ENCODE measurements at places on chromosomes 6 and 20.

DNA sequence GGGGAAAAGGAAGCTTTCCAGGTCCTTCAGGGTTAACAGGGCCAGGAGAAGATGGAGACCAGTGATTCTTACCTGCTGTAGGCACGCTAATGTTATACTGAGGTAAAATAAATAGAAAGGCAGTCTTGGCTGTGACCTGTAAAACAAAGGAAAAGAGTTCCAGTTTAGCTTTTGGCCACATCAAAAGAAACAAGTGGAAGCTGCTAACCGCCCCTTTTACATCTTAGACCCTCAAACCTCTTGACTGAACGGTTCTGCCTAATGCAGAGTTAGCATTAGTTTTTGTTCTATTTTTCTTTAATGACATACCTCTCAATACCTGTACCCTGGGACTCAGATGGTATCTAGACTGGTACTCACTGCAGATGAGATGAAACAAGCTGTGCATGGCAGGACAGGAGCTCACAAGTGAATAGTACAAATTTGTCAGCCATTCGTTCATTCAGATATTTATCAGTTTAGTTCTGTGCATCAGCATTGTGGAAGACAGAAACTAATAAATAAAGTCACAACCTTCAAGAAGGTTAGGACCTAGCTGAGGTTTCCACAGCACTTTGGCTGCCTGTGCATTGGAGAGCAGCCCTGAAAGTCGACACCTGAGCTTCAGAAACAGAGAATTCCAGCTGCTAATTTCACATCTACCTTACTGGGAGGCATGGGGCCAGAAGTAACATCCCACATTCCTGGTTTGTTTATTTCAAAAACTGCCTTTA is 41.0 kb downstream of the TRAM2 start:
- no peak for DNase-seq

DNA sequence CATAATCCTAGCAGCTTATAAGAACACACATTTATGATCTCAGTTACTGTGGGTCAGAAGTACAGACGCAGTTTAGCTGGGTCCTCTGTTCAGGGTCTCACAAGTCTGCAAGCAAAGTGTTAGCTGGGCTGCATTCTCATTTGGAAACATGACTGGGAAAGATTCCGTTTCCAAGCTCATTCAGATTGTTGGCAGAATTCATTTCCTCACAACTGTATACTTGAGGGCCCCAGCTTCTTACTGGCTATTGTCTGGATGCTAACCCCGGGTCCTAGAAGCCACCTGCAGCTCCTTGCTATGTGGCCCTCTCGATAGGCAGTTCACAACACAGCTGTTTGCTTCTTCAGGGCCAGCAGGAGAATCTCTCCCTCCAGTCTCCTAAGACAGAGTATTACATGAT is 13.1 kb downstream of the TCP11 start:
- DNase-seq, result no peak

- DNase-seq, result no peak
These were observed 109.4 kb upstream of the SNX9 start for GRCh38 chr6:157713451-157714152.

DNA sequence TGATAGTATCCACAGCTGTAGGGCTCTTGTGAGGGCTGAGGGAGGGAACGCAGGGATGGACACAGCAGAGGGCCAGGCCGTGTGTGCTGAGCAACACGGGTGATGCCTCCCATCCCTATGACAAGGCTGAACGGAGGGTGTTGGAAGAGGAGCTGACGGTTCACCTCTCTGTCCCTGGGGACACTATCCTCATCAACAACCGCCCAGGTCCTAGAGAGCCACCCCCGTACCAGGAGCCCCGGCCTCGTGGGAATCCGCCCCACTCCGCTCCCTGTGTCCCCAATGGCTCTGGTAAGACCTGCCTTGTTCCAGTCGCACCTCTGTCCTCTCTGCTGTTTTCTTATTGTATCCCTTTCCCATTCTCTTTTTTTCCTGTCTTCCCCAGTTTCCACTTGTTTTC is 10.1 kb downstream of the DDR1 start:
- no peak for DNase-seq

- DNase-seq, result peak; percentile 13
These were observed 16.4 kb downstream of the CHRNA4 start for GRCh38 chr20:63344616-63345327.

GRCh38 chr6:34360556-34360955 is 31.9 kb downstream of the NUDT3 start:
- peak; percentile 68 for DNase-seq

GRCh38 chr6:84517741-84518530 is 246.5 kb downstream of the TBX18 start:
- no peak for DNase-seq

DNA sequence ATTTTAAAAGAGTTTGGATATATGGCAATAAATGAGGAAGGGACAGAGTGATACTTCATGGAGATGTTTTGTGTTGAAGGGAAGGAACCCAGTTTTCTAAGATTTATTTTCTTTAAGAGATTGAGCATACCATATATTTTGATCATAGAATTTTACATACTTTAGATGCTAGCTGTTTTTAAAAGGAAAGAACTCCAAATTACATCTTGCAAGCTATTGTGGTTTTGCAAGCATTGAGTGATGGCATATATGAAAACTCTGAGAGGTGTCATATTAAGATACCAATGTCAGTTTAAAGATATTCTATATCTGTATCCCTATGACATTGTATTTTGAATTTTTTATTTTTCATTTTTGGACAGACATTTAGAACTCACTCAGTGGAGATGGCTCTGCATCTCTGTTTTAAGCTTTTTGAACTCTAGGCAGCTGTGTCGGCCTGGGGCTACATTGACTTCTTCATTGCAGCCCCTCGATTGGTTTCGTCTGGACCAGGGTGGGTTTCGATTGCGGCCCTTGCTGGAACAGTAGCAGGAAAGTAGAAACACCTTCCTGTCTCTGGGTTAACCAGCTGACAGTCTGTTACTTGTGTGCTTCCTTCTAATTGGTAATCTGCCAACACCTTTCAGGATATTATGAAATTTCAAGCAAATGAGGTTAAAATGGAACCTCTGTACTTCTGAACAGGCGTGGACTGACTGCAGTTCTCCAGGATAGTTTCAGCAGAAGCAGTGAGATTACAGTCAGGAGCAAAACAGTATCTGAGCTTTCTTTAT is 14.0 kb downstream of the IGF2R start:
- no peak for DNase-seq

GRCh38 chr6:116476002-116476678 is 15.0 kb downstream of the CALHM6 start:
- peak; percentile 22 for DNase-seq

DNA sequence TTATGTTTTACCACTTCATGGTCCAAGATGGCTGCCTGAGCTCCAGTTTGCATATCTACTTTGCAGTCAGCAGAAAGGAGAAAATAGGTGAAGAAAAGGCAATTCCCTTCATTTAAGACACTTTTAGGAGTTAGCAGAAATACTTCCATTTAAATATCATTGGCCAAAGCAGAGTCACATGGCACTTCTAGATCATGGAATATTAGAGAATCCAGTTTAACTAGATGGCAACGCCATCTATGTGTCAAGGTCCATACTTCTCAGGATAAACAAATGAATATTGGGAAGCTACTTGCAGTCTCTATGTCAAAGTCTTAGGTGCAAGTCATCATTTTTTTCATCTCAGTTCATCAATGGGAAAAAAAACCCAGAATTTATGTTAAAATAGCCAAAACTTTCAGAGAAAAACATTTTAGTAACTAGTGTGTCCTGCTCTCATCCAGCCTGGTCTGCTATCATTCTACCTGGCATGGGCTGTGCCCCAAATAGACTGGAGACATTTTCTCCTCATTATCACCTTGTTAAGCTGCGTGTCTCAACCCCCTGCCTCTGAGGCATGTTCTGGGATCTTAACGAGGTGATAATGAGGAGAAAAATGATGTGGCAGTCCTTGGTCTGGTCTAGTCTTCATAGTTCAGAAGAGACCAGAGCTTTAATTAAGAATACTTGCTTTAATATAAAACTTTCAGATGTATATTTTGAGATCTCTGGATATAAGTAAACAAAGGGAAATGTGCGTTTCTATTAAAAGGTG is 227.3 kb downstream of the TBX18 start:
- DNase-seq, result no peak

DNA sequence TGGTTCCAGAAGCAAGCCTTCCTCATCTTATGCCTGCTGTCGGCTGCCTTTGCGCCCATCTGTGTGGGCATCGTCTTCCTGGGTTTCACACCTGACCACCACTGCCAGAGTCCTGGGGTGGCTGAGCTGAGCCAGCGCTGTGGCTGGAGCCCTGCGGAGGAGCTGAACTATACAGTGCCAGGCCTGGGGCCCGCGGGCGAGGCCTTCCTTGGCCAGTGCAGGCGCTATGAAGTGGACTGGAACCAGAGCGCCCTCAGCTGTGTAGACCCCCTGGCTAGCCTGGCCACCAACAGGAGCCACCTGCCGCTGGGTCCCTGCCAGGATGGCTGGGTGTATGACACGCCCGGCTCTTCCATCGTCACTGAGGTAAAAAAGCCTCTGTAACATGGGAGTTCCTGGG is 366 bp downstream of the SLC22A1 start:
- DNase-seq, result no peak

DNA sequence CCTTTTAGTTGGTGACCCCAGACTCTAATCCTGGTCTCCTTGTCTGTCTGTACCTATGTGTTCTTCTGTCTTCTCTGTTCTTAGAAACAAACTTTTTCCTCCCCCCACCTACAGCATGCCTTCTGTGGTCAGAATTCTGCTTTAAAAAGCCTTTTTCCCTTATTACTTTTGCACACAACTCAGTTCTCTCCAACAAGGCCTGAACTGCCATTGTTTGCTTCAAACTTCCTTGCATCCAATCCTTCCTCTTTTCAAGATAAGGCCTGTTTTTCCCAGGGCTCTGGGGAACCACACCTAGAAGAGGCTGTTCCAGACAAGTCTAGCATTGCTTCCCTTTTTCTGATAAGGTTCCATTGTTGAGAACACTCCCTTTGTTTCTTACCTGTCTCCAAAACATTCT is 22.2 kb upstream of the NCOA3 start:
- DNase-seq, result no peak

GRCh38 chr6:38671885-38672467 is 31.0 kb downstream of the GLO1 start:
- peak; percentile 83 for DNase-seq

- DNase-seq, result no peak
These were observed 243.7 kb upstream of the CHD6 start for GRCh38 chr20:41861772-41862422.

DNA sequence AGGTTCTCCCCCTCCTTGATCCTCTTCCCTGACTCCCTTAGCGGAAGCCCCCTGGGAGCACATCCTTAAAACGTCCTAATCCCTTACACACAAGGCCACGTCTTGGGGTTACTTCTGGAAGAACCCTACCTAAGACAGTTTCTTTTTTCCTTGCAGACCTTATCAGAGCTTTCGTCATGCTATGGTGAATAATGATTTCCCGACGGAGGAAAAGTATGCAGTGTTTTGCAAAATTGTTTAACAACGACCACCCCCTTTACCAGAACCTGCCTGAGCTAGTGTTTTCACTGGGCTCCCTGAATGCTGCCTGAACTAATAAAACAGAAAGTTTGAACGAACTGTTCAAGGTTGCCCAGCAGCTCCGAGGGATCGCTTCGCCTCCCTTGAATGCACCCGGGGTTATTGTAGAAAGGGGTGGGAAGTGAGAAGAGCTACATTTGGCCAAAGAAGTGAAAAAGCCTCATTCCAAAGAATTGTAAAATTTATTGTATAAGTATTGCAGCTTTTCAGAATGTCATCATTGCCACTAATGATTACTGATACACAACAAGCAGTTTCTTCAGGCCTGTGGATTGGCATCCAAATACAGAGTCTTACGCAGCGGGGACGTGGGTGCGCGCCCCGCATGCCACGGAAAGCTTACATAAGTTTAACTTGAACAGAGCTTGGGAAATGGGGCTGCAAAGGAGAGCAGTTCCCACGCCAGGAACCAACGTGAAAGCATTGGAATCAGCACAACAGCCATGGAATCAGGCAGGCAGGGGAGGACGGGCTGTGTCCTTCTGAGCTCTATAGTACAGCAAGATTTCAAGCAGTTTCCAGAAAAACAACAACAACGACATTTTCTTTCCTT is 27.9 kb upstream of the ZBP1 start:
- no peak for DNase-seq

DNA sequence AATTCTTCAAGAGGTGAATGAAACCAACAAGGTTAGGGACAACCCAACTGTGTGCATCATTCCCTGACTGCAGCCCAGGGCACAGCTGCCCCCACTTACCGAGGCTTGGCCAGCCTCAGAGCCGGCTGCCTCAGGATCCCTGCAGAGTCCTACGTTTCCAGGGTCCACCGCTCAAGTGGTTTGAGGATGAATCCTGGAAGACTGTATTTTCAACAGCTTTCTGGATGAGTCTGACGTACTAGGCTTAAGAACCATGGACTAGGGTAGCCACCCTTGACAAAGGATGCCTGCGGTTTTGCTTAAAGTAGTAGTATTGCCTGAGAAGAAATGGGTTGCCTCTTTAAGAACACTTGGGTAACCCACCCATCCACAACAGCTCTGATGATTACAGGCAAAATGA is 101.4 kb downstream of the FOXC1 start:
- no peak for DNase-seq

GRCh38 chr6:151804585-151805285 is 2.7 kb upstream of the ESR1 start:
- no peak for DNase-seq

- DNase-seq, result no peak
These were observed 63.9 kb downstream of the MAP7 start for GRCh38 chr6:136486357-136486756.

- DNase-seq, result no peak
These were observed 53.7 kb downstream of the GFOD1 start for GRCh38 chr6:13433709-13434121.

DNA sequence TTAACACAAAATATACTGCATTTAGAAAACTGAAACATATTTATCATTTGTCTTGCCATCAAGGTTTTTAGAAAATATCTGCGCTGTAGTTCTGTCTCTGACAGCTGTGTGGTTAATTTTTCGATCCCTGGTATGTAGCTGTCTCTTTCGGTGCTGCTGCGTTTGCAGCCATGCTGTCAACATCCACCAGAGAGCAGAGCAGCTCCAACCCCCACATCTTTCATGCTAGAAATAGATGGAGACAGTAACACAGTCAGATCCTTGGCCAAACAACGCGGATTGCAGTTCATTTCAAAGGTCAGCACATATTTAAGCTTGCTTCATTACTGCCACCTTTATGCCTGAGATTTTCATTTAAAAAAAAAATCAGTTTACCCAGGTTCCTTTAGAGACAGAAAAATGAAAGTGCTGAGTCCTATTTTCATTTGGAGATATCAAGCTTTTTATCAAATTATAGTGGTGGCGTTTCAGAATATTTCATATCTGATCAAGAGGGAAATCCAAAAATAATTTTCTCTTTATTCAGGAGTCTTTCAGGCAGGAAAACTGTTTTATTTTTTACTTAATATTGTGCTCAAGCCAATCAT is 157.7 kb upstream of the MMS22L start:
- peak; percentile 44 for DNase-seq

- DNase-seq, result peak; percentile 58
These were observed 8.9 kb downstream of the CYP21A2 start for GRCh38 chr6:32047084-32047478.

DNA sequence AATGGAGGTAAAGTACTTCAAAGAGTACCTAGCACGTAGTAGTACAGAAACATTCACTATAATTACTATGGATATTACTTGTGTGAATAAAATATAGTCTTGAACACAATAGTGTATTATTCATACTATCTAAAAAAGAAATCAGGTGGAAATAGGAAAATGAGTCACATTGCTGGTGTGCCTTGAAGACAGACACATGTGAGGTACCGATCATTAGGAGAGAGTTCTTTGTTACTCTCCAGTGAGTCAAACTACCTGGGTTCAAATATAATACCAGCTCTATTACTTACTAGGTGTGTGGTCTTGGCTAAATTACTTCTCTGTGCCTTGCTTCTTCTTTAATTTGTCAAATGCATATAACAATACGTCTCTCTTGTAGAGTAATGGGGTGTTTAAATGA is 50.8 kb upstream of the BEND6 start:
- DNase-seq, result no peak
